ENCODE measurements at places on chromosomes 2 and 18. TPM values are rescaled to one million over a fixed set of nuclear protein-coding genes. Genes with fewer than 3 reads are reported as not detected.

The CYP27A1 gene
- total RNA-seq = 106 TPM

GRCh38 chr2:17958466-17959092 is 80.1 kb downstream of the KCNS3 start:
- no peak for DNase-seq

- DNase-seq = no peak
Measured at GRCh38 chr18:73975266-73975665, 172.4 kb downstream of the FBXO15 start.

DNA sequence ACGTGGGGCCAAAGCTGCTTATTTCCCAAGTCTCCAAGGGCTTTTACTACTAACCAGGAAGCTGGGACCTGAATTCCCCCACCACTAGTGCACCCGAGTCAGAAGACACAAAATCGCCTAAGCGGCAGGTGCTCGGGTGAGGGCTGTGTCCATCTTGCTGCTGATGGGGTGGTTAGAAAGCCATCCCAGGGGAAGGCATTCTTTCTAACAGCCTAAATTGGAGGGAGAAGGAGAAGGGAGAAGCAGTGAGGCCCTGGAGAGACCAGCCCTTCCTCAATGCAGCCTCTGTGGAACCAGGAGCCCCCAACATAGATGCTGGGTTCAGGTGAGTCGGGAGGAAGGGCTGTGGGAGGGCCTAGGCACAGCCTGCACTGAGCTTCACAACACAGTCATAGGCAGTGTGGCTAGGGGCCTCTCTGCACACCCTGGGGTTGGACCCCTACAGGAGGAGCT is 1.9 kb upstream of the PROM2 start:
- DNase-seq = no peak

The RNF144A gene
- total RNA-seq = 20.8 TPM

- DNase-seq = no peak
Measured at GRCh38 chr18:23499291-23499781, 4.0 kb upstream of the RMC1 start.

The MEP1B gene
- not detected for total RNA-seq
